ENCODE measurements at places on chromosomes 11 and 22.

DNA sequence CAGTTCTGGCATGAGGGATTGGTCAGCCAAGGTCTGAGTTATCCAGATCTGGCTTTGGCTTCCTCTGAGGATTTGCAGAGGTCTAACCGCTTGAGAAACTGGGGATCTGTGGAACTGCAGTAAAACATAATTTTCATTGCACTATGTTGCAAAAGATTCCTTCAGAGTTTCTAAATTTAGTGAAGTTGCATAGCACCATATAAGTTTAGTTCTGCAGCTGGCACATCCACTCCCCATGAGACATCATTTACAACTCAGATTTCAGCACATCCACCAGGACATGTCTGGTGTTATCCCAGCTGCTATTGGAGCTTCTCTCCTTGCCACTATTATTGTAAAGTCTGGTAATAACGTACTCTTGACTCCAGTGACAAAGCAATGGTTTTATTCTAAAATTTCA, 181.5 kb downstream of the CWF19L2 start:
- DNase-seq: no peak

DNA sequence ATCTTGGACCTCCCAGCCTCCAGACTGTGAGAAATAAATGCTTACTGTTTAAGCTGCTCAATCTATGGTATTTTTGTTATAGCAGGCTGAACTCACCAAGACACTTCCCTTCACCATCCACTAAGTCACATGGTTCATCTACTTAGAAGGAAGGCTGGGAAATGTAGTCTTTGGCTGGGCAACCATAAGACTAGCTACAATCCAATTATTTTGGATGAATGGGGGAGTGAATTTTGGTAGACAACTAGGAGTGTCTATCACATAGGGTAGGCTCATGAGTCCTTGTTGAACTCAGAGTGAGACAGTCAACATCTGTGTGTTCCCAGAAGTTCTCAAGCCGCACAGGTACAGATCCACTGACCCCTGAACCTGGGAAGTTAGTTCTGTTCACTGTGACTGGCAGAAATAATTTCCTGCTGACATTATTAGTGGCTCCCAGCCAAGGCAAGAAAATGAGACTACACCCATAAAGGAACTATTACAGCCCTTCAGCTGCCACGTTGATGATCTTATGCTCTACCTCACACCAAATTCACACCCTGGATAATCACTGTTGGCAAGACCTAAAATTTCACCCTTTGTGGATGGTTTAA, 3.1 kb upstream of the SLC35C1 start:
- peak; percentile 53 for DNase-seq

DNA sequence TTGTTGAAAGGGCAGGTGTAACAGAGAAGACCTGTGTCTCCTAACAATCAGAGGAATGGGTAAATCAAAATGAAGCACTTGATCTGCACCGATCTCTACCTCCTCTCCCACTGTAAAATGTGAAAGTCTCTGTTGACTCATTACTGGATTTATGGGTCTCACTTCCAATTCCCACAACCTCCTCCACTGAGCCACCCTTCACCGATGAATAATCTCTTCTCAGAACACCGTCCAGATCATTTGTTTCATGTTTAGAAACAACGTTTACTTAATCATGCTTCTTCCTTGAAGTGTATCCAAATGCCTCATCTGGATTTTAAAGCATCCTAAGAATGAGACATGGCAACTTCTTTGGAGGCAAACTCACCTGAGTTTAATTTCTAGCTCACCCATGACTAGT, 643.6 kb downstream of the ETS1 start:
- no peak for DNase-seq

- no peak for DNase-seq
These were observed 56.4 kb upstream of the CTTN start for GRCh38 chr11:70341881-70342429.

GRCh38 chr11:66856496-66857233, at the start of gene LRFN4:
Gene LRFN4 (plus strand): TSS chr11:66857064. CDS start chr11:66857745, 681 bp downstream.
- DNase-seq: no peak

DNA sequence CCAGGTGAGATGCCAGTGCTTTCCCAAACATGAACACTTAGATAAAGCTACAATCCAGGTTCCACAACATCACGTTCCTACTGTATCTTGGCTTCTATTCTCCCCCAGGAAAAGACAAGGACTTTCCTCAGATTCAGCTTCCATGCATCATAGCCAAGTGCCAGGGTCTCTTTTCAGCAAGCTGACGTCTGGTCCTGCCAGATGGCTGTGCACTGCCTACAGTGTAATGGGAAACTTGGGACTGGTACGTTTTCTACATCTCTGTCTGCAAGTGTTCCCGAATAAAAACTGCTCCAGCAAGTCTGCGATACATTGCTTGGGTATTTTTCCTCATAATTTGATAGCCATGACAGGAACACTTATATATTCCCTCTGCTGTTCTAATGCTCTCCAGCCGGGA, 412.5 kb downstream of the FAM181B start:
- no peak for DNase-seq

GRCh38 chr11:134464981-134465730, 53.1 kb upstream of the B3GAT1 start:
- DNase-seq: no peak

DNA sequence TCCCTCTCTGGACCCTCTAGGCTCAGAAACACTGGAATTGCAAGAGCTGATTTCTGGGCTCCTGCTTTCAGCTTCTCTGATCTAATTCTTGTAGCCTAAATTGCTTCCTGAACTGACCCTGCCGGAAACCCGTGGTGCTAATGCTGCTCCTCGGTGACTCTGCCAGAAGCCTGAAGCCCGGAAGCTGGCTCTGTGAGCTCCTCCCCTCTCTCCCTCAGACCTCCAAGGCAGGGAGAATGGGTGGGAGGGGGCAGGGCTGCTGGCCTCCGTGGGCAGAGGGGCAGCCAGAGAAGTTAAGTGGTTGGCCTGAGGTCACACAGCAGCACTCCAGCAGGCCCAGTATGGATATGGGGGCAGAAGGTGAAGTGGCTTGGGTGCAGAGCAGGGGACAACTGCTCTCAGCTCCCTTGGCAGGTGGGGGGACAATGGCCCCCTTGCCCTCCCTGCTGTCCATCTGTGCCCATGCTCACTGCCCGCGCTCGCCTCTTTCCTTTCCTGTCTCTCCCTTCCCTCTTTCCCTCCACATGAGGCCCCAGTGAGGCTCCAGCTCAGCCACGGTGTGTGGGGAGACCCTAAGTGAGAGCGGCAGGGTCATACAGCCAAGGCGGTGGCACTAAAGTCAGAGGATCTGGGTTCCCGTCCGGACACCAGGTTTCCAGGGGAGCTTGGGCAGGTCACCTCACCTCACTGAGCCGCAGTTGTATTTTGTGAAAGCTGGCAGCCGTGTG, 16.2 kb downstream of the CAPN5 start:
- DNase-seq: peak; percentile 96

DNA sequence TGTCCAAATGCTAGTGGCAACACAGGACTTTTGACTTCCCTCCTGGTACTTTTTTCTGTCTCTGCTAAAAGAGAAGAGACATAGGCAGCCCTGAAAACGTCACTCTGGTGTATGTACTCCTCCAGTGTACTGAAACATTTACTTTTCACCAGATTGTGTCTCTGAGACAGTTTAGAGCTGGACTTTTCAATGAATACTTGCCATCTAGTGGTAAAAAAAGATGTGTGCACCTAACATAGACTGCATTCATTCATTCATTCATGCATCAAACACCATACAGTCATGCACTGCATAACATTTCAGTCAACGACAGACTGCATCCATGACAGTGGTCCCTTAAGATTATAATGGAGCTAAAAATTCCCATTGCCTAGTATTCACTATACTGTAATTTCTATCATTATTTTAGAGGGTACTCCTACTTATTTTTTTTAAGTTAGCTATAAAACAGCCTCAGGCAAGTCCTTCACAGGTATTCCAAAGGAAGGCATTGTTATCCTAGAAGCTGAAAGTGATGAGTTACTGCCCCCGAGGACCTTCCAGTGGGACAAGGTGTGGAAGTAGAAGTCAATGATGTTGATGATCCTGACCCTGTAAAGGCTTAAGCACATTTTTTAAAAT, 186.2 kb downstream of the SPON1 start:
- DNase-seq: peak; percentile 62

- DNase-seq: no peak
These were observed 56.1 kb upstream of the CRTAM start for GRCh38 chr11:122782222-122782621.

DNA sequence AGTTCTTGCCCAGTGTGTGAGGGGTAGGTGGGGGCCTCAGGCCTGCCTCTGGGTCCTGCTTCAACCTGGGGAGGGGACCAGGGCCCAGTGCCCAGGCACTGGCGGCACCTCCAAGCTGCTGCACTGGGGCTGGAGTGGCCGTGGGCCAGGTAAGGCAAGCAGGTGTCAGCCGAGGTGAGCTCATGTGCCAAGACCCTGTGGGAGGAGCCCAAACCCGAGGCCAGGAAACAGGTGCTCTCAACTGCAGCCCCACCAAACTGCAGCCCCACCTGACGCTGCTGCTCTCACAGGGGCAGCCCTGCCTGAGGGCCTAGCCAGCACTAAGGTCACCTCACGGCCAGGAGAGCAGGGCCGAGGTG, 18.1 kb upstream of the GNB1L start:
- DNase-seq: no peak

DNA sequence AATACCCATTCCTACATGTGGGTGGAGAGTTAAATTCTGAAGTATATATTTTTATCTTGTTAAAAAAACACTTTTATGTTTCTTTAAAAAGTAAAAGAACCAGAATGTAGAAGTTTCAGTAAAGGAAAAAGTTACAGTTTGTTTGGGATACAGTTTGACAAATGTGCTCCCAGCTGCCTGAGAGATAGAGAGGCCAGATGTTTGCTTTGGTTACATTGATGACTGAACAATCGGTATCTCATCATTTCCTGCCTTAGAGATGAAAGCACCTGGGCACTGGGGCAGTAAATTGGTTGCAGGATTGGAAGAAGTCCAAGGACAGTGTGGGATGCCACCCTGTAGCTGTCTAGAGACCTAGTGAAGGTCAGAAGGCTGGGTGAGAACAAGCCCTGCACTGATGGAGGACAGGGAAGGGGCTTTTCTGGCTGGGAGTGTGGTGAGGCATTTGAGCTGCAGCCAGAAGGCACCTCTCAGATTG, 16.6 kb downstream of the MED15 start:
- DNase-seq: no peak

GRCh38 chr11:3203221-3204043, 15.2 kb downstream of the MRGPRG start:
- DNase-seq: no peak

DNA sequence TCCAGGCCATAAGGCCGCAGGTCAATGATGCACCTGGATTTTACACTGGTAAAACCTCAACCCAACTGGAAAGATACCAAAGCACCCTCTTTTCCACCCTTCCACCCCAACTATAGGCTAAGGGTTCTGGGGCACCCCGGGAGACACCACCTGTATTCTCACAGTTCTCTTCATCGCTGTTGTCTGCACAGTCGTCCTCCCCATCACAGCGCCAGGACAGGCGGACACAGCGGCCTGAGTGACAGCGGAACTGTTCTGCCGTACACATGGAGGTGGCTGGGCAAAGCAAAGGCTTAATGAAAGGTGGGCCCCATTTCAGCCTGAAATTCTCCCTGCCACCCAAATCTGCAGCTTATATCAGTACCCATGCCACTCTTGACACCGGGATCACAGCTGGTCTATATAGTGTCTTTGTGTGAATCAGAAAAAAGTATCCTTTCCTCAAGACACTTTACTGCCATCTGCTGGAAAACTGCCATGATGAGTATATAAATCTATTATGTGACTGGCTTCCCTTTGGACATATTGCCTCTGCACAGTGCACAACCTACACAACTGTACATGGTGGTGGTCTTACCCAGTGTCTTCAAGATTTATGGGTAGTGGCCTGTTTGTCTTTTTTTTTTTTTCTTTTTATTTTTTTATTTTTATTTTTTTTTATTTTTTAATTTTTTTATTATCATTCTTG, 21.5 kb downstream of the LRP4 start:
- DNase-seq: peak; percentile 75

- DNase-seq: no peak
These were observed 4.5 kb downstream of the MPPED2 start for GRCh38 chr11:30581675-30582074.

DNA sequence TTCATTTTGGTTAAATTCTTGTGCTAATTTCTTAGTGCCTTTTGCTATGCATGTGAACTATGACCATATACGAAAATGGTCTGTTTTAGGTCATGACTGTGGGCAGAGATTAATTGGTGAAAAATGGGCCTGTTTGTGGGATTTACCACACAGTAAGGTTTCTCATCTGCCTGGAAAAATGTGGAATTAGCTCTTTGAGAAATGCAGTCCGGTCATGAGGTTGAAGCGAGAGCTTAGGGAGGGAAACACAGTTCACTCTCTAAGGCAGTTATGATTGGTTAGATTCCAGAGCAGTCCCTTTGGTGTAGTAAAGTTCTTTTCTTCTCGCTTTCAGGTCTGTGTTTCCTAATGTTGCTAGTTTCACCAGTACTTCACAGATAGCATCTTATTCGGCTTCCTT, 1.2 kb upstream of the PDE3B start:
- DNase-seq: no peak

- no peak for DNase-seq
These were observed 41.9 kb upstream of the TOP3B start for GRCh38 chr22:22024440-22024839.

GRCh38 chr11:133889893-133890292, 44.6 kb upstream of the SPATA19 start:
- no peak for DNase-seq

DNA sequence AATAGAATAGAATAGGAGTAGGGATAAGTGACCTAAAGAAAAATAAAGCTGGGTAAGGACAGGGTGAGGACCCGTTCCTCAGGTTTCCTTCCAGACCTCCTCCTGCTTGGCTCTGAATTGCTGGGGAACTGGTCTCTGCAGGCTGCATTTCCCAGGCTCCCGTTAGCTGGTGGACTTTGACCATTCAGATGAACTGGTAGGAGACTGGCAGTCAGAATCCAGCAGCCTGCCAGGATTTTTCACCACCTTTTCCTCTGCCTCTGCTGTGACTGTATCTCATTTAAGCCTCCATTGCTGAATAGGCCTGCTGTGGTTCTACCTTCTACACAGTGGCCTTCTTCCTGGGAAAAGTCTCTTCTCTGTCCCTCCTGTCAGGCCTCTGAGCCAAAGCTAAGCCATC, 24.6 kb upstream of the SMPD1 start:
- DNase-seq: no peak

- DNase-seq: no peak
These were observed 463.3 kb downstream of the SOX6 start for GRCh38 chr11:15893080-15893492.

- DNase-seq: peak; percentile 17
These were observed 24.2 kb downstream of the MED15 start for GRCh38 chr22:20531404-20532201.

DNA sequence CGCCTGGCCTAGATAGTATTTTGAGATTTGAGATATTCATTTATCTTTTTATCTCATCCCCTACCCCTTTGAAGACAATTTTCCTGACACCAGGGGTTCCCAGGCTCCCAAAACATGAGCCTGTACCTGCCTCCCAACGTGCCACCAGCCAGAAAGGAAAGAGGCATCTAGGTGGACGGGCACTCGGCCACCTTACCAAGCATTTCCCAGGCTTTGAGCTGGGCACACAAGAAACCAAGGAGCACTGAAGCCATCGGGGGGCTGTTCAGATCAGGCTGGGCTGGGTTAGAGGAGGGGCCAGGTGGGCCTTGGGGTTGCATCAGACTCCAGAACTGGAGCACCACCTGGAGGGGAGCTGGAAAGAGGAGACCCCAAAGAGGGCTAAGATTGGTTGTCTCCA, 28.5 kb upstream of the BAIAP2L2 start:
- no peak for DNase-seq

- no peak for DNase-seq
These were observed 319.8 kb downstream of the INSC start for GRCh38 chr11:15434529-15434928.
